Stimulated activated CD4-positive, alpha-beta T cell treated with anti-CD3 and anti-CD28 coated beads, Interleukin-15, amount 100 ng/mL, for 1 hour (primary cell): ENCODE measurements at places on chromosomes 1 and 21.

DNA sequence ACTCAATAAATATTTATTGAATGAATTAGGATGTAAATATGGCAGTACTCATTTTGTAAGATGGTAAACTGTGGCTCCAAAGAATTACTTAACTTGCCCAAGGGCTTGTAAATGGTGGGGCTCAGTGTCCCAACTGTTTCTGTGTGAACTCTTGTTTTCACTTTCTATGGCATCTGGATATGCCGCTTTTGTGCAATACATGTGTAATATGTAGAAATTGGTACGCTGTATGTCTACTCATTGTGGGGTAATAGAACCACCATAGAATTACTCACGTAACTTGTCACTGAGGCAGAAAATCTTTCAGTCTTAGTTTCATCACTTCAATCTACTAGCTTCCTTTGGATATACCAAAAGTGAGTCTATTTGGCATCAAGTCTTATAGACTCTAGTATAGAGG is 977 bp downstream of the PRPF3 start:
- no peak for DNase-seq

DNA sequence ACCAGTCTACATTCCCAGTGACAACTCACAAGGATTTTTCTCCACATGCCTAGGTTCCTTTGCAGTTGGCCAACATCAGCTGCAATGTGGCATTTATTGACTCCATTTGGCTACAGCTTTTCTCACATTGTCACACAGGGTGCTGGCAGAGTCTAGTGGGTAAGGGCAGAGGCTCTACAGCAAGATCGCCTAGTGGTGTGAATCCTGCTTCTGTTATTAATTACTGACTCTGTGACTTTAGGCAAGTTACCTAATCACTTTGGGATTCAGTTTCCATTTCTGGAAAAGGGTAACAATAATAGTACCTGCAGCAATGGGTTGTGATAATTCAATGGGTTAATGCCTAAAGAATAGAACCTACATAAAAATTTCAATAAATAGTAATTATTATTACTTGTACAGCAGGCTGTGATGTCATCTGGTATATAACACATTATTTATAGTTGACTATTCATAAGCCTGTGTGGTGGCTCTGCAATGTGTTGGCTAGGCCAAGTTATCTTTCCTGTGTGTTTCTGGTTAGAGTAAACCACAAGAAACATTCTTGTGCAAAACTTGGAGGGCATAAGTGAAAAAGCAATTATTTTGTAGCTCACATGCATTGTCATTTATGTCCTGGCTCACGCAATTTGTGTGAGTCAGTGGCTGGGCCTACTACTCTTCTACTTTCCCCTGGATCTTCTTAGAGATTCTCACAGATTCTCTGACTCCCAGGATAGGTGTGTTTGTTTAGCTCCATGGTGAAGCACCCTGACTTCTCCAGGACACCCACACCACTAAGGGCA is 59.5 kb downstream of the PTGS2 start:
- no peak for DNase-seq

GRCh38 chr1:169086603-169087455 is 19.7 kb upstream of the ATP1B1 start:
- DNase-seq, result no peak

DNA sequence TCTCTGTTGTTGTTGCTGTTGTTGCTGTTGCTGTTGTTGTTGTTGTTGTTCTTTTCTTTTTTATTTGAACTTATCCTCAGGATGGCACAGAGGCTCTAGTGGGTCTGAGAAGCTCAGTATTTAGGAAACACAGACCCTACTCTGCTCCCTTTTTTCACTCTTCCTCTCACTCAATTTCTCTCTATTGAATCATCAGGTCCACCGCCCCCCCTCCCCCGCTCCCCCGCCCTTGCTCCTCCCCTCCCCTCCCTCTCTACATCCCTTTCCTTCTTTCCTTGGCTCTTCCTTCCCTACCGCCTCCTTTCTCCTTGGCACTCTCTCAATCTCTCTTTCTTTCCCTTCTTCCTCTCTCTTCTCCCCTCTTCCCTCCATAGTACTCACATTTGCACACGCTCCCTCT is 218.5 kb upstream of the ZC3H12A start:
- DNase-seq, result no peak

GRCh38 chr1:162235241-162235800 is 141.3 kb downstream of the SPATA46 start:
- no peak for DNase-seq

DNA sequence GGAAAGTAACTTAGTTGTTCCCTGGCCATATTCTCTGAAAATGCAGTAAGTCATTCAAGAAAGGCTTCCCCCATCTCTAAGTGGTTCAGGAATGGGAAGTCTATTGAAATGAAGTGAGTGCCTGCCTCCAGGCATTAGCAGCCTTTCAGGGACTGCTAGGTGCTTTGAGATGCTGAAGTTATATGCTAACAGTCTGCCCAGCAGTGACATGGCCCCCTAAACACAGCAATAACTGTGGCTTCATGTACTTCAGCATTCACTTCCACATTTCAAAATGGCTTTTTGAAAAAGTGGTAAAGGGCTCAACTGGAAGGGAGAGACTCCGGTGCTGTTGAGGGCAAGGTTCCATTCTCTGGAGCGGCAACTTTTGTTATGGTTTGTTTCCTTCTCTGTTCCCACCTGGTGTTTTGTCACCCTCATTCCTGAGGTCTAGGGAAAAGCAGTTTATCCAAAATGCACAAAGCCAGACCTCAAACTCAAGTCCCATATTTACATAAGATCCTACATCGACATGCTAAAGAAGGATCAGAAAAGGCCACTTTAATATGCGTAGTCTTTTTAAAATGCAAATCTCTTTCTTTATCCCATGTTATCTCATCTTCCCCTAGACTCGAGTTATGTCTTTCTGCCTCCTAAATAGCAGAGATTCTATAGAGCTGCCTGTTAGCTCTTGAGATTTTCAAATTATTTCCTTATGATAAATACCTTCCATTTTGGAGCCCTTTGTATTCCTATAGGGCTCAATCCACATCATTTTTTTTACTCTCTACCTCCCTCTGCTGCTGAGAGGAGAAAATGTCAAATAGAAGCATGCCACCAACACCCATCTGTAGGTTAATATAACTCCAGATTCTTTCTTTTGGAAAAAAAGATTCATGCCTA is 34.2 kb upstream of the LRRC8C start:
- DNase-seq, result no peak

- no peak for DNase-seq
These were observed 23.7 kb downstream of the UCK2 start for GRCh38 chr1:165851034-165851658.

GRCh38 chr1:64223329-64224151 is 20.1 kb downstream of the UBE2U start:
- DNase-seq, result no peak

GRCh38 chr1:38071312-38072256 is 25.0 kb upstream of the POU3F1 start:
- no peak for DNase-seq

- DNase-seq, result no peak
These were observed 87.3 kb downstream of the JAK1 start for GRCh38 chr1:64878931-64879611.

DNA sequence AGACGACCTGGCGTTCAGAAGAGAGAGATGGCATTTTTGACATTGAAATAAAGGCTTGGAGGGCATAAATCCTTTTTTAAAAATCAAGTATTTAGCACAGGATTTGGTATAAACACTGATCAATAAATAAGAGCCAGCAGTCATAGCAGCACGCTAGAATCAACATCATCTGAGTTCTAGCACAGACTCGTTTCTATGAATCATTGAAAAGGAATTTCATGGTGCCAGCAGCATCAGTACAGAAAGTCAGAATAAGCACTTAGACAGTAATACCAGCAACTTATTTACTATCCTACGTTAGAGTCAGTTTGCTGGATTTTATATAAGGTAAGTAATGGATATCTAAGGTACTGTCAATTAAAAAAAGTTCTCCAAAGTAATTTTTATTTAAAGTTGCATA is 119.3 kb downstream of the HLCS start:
- no peak for DNase-seq

- no peak for DNase-seq
These were observed 209.9 kb downstream of the SDCCAG8 start for GRCh38 chr1:243465738-243466137.

DNA sequence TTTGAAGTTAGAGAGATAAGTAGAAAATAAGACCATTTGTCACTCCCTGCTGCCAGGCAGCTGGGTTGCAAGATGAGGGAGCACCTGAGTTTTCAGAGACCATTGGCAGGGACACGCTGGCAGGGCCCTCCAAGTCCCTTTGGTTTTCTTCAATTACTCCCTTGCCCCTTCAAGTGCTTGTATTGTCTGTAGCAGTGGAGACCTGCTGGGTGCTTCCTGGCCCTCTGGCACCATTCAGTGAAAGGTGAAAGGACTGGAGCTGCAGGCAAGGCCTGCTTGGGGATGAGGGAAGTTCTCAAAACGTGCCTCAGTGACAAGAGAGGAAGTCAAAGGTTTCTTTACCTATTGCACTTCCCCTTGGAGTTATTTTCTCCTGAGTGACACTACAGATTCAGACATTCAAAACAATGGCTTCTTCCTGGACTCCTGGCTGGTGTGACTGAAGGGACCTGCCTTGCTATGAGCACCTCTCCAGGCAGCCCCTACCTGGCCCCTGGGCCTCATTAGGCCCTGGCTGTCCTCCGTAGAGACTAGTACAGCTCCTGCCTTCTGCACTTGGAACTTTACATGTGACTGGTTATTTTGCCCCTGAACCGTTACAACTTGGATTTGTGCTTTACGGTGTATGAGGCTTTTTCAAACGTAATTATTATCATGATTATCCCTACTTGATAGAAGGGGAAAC is 100.1 kb downstream of the C1orf21 start:
- DNase-seq, result no peak

DNA sequence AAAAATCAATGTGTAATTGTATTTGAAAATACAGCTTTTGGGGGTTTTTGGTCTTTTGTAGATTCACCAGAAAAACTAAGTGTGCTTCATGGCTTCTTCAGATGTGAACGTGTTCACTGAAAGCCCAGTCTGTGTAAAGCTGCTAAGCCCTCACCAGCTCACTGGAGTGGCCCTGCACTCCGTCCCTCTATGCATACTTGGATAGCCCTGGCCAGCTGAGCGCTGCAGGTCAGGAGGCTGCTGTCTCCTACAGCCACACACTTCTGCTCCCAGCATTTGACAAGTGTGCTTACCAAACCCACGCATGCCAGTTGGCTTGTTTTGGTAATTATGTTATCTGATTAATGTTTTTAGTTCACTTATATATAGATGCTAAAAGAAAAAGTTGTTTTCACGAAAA is 163.5 kb downstream of the TLR5 start:
- DNase-seq, result no peak

DNA sequence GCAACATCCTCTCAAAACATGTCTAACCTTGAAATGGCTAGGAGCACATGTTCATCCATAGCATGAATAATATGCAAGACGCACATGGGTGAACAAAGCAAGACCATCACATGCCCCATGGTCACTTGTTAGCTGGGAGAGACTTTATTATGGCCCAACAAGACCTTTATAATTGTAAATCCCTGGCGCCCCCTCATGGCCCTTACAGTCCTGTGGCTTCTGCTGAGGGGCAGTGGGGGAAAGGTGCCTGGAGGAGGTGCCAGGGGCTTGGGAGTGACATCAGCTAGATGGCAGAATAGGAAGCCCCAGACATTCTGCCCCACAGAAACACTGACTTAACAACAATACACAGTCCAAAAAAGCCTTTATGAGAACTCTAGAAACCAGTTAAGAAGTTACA is 51.7 kb downstream of the CSMD2 start:
- DNase-seq, result no peak

DNA sequence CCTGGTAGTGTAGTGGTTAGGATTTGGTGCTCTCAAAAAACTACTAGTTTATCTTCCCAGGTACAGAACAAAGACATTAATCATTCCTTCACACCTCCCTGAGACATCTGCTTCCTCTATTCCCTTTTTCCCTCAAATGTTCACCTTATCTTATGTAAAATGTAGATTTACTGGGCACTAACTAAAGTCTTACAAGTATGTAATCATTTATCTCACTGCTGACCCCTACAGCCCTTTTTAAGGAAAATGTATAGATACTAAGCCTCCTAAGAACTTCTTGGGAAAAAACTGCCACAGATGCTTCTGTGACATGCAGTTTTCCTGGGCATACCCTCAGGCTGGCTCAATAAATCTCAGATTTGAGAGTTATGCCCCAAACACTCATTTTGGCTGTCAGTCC is 50.8 kb upstream of the NEK7 start:
- DNase-seq, result no peak

DNA sequence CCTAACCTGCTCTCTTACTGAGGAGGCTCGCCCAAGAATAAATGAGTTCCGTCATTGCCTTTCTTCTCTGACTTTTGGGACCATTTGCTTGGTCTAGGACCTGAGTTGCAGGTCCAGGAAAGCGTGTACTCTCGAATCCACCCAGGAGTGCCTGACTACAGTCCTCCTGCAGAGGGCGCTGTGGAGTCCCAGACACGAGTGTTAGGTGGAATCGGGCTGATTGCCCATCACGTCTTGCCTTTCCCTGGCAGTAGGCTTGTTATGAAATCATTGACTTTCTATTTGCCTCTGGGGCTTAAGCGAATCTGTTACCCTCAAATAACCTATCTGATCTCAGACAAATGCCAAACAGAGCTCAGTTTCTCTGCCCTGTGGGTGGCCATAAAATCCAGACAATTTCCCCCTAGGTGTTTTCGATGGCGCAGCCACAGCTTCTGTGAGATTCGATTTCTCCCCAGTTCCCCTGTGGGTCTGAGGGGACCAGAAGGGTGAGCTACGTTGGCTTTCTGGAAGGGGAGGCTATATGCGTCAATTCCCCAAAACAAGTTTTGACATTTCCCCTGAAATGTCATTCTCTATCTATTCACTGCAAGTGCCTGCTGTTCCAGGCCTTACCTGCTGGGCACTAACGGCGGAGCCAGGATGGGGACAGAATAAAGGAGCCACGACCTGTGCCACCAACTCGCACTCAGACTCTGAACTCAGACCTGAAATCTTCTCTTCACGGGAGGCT is at the start of gene IL20:
Gene IL20 (plus strand): TSS at position 685 of the 733 bp plus-strand sequence. CDS start 230 bp downstream, outside the sequence.
- DNase-seq, result peak; percentile 80

DNA sequence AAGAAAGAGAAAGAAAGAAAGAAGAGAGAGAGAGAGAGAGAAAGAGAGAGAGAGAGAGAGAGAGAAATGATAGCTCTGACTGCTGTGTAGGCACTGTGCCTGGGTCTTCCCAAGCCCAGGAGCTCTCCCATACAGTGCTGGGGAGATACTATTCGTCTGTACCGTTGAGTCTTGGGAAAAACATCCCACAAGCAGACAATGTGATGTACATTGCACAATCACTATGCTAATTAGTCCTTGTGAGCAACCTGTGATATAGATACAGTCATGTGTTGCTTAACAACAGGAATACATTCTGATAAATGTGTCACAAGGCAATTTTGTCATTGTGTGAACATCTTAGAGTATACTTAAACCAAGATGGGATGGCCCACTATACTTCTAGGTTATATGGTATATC is 381.0 kb downstream of the HHAT start:
- no peak for DNase-seq

GRCh38 chr1:59814180-59814900 is 409 bp upstream of the HOOK1 start:
- peak; percentile 81 for DNase-seq

DNA sequence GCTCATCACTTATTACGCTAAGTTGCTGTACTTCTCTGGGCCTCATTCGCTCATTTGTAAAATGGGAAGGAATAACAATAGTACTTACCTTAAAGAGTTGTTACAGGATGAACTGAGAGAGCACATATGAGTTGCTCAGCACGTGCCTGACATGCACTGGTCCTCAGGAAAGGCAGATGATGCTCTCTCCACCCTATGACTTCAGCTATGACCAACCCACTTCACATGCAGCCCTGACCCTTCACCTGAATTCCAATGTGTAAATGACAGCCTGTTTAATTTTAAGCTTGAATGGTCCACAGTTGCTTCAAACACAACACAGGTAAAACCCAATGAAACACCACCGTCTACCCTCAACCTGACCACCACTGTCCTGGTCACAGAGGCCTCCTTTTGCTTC is 32.9 kb downstream of the GADD45A start:
- DNase-seq, result no peak

GRCh38 chr1:91736146-91736714 is 149.7 kb downstream of the TGFBR3 start:
- no peak for DNase-seq
